ENCODE measurements at places on chromosomes 3 and 15.

GRCh38 chr3:104549099-104549714 is 817.5 kb upstream of the ALCAM start:
- no peak for DNase-seq

GRCh38 chr3:46030626-46031025 is 3.3 kb upstream of the XCR1 start:
- no peak for DNase-seq

GRCh38 chr15:74960995-74961588 is 4.5 kb upstream of the RPP25 start:
- DNase-seq: no peak

DNA sequence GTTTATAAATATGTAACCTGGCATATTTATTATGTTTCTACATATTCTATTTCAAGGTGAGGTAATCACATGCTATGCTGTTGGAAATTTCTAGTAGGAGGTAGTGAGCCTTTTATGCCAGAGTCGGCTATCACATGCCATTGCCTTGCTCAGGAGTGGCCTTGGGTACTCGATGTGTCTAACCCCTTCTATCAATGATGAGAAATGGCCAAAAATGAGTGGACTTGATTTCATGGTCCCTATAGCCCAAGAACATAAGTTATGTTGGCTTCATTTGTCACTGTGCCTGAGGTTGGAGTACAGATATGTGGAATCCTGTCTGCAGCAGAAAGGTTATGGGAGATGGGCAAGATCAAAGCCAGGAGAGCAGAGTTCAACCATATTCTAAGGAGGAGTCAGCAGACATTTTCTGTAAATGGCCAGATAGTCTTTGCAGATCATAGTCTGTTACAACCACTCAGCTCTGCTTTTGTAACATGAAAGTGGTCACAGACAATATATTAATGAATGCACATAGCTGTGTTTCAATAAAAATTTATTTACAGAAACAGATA is 554.4 kb downstream of the PDCD6IP start:
- no peak for DNase-seq

DNA sequence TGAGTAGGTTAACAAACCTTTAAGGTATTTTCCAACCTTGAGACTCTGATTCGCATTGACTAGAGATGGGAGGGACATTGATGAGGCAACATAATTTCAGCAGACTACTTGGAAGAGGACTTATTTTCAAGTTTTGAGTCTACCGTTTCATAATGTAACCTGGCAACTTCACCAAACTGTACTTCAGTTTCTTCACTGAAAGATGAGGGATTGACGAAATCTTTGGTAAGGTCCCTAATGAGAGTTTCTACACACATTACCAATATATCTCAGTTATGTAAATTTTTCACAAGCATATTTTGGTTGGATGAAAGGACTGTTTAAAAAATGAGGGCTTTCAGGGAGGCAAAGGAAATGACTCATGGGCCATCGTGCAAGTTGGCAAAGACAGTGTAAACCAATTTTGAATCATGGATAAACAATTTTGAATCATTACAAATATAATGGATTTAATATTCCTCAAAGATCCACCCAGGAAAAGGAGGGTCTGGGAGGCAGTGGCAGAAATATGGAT is 28.7 kb upstream of the SEMA6D start:
- DNase-seq: no peak

DNA sequence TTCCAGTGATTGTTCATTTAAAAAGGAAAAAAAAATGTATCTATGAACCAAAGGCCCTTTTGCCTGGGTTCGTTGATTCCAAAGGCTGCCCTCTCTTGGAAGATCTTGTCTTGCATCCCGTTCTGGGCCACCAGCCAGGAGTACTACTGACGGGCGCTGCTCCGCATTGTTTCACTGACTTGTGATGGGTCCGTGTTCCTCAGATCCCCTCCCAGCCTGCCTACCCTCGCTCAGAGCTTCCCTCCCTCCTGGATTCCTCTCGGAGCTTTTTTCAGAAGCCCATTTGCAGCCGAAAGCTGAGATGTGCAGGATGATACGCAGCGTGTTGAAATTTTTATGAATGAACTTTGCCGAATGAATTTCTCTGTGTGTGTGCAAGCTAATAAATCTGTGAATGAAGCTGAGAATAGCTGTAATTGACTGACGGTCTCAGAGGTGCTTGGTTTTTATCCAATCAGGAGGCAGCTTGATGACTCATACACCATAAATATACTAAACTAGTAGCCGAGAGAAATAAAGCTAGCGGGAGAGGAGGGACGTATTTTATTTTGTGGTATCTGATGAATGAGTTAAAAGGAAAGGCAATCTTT is at the start of gene SHC4:
TSS of gene SHC4 (minus strand) at position 396 of the 590 bp plus-strand sequence. CDS start 904 bp downstream, outside the sequence.
- peak; percentile 78 for DNase-seq

GRCh38 chr3:64972793-64973192 is 285.0 kb upstream of the ADAMTS9 start:
- DNase-seq: no peak

GRCh38 chr3:149142682-149143081 is 13.2 kb downstream of the HPS3 start:
- DNase-seq: no peak

Measured in common myeloid progenitor, CD34-positive (primary cell).